Activated effector memory CD4-positive, alpha-beta T cell treated with anti-CD3 and anti-CD28 coated beads, Interleukin-2, amount 50 U/mL, for 16 hours (primary cell): ENCODE measurements at places on chromosomes 16 and 17.

GRCh38 chr16:1290063-1290501 is 19.4 kb upstream of the UBE2I start:
- no peak for DNase-seq

DNA sequence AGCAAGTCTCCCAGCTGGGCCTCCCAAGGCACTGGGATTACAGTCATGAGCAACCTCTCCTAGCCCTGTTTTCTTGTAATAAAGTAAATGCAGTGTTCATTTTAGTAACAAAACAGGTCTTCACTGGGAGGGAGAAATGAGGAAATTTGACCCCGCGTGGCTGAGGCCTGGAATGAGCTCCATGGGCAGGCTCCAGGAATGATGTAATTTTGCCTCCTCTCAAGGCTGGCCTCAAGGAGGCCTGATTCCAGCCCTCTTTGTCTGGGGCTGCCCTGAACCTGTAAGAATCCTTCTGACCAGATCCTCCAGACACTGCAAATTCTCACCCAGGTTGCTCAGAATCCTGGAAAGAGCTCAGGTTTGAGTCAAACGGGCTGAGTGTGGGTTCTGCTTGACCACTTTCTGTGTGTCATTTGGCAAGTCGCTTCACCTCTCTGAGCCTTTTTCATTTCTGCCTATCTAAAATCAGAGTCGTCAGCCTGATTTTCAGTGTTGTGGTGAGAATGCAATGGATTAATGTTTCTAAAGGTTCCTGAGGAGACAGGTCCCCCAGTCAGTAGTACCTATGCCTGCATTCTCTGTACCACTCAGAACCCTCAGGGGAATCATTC is 57.1 kb downstream of the RAB11FIP4 start:
- no peak for DNase-seq

GRCh38 chr16:88875703-88876234 is 9.3 kb upstream of the PABPN1L start:
- no peak for DNase-seq

GRCh38 chr17:60423865-60424264 is 1.6 kb downstream of the CHCT1 start:
- DNase-seq, result no peak

DNA sequence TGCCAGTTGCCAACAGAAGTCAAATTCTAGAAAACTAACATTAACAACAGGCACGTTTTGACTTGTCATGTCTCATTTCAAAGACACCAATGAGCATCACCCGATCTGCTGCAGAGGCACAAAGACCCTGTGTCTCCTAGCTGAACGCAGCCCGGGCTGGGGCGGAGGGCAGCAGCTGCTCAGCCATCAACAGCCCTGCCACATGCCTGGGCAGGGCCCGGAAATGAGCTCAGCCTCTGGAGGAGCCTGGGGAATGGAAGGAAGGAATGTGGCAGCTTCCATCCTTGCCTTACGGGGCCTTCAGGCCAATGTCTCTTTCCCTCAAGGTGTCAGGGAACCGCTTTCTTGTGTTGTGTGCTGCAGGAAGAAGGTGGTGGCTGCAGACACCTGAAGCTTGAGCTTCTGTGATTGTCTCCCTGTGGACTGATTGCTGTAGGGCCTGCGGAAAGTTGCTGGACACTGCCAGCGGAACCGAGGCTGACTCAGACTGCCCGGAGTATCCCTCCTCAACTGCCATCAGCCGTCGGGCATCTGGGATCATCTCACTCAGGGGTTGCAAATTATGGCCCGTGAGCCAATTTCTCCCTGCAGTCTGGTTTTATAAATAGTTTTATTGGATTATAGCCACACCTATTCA is 7.3 kb downstream of the CDH13 start:
- DNase-seq, result no peak

DNA sequence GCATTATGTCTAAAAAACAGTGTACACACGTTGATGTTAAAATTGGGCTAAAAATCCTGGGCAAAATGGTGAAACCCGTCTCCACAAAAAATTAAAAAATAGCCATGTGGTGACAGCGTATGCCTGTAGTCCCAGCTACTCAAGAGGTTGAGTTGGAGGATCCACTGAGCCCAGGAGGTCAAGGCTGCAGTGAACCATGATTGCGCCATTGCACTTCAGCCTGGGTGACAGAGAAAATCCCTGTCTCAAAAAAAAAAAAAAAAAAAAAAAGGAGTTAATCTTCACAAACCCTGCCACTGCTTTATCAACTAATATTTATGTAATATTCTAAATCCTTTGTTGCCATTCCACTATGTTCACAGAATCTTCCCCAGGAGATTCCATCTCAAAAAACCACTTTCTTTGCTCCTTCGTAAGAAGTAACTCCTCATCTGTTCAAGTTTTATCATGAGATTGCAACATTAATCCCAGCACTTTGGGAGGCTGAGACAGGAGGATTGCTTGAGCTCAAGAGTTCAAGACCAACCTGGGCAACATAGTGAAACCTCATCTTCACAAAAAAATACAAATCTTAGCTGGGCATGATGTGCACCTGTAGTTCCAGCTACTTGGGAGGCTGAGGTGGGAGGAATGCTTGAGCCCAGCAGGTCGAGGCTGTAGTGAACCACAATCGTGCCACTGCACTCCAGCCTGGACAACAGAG is 1.9 kb upstream of the C16orf87 start:
- no peak for DNase-seq

DNA sequence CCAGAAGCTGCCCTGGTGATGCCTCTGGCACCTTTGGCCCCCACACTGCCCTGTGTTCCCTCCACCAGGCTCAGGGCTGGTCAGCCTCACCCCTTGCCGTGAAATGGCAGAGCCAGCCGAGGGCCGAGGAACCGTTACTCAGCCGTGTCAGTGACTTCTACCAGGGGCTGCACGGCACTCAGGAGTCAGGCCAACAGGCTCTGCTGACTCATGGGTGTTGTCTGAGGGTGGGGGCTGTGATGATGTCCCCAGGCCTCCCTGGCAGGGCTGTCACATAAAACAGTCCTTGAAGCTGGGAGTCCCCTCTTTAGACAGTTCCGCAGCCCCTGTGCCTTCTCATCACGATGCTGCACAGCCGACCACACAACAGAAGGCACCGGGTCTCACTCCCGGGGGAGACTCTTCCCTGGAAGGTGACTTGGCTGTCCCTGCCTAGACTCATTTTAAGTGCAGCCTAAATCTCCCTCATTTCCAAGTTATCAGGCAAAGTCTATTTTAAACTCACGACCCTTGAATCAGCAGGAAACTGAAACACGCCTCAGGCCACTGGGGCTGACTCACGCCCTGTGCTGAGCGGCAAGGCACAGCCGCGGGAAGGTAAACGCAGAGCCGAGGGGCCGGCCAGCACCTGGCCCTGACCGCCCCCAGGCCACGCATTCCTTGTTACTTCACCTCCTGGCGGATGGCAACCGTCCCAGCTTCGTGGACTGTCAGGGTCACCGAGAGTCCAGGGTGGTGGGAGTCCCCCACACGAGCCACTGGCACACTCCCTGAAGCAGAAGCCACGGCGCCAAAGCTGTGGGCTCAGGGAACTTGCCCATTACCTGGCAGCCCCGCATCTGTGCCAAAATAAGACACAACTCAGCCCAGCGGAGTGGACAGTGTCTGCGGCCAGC is 102.6 kb downstream of the ZNF778 start:
- DNase-seq, result peak; percentile 82

GRCh38 chr16:2859686-2860265 is 1.8 kb upstream of the PRSS22 start:
- DNase-seq, result no peak

GRCh38 chr16:5885521-5885920 is 787.9 kb upstream of the EEF2KMT start:
- no peak for DNase-seq

GRCh38 chr17:36185416-36185815 is 9.0 kb upstream of the TBC1D3B start:
- no peak for DNase-seq

DNA sequence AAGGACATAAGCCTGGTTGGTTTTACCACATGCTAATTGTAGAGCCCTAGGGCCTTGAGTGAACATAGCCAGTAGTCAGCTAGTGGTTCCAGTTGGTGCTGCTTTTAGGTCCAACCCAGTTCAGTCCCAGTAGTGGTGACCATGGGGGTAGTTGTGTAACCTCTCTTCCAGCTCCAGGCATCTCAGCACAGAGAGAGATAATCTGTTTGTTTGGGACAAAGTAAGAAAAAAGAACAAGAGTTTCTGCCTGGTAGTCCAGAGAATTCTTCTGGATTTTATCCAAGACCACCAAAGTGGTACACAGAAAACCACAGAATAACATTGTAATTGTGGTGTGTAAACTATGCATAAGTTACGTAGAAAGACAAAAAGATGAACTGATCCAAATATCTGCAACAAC is 5.2 kb upstream of the CCL13 start:
- no peak for DNase-seq

DNA sequence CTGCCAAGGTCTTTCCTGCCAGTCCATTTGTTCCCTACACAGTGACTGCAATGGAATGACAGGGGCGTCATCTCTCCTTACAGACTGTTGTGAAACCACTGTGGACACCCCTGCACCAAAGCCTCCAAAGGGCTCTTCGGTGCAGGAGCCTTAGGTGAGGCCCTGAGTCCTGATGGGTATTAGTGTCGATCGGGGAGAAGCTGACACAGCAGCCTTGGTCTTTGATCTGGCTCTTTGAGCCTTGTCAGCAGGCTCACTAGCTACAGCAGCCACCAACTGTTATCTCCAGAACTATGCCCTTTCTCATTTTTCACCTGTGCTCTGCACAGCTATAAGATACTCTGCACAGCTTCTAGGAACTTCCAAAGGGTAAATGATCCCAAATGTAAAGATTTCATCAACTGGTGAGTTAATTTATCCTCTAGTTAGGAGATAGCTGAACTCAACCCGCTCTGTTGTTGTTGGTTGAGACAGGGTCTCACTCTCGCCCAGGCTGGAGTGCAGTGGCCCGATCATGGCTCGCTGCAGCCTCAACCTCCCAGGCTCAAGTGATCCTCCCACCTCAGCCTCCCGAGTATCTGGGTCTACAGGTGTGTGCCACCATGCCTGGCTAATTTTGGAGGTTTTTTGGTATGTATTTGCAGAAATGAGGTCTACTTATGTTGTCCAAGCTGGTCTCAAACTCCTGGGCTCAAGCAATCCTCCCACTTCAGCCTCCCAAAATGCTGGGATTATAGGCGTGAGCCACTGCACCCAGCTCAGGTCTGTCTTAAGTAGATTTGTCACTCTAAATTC is 19.7 kb downstream of the G6PC1 start:
- DNase-seq, result no peak

DNA sequence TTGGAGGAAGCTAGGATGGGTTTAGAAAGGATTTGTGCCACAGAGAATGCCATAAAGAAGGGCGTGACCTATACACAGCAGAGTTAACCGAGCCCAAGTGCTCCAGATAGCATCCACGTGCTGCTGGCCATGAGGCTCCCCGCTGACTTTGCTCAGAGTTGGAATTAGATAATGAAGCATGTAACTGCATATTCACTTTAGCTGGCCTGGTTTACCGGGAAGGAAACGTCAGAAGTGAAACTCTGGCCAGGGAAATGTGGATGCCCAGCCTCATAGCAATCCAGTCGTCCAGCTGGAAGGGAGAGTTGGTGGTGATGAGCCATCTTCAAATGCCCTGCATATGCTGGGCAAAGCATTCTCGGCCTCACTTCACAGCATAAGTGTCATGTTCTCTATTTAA is 6.1 kb downstream of the KRT35 start:
- no peak for DNase-seq

- no peak for DNase-seq
Observed at GRCh38 chr16:57935904-57936303, 35.0 kb downstream of the CNGB1 start.

GRCh38 chr17:53837131-53837530 is 14.4 kb downstream of the KIF2B start:
- no peak for DNase-seq

DNA sequence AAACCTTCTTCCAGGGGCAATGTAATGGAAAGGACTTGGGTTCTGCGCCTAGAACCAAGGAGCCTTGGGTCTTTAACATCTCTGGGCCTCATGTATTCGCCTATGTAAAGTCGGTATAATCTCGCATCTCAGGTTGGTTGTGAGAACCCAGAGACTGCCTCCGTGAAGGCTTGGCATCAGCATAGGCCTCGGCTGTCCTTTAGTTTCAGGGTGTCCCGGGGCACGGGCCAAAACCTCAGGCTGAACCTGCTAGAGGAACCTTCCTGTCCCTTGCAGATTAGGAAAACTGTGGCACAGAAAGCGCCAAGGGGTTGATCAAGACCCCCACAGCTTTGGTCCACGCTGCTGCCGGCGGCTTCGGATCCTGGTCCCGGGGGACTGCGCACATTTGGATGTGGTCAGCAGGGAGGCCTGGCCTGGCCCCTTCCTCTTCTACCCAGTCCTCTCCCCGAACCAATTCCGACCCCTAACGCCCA is 772 bp upstream of the PHAF1 start:
- DNase-seq, result no peak

- no peak for DNase-seq
Observed at GRCh38 chr17:14298947-14299279, 2.0 kb upstream of the HS3ST3B1 start.

GRCh38 chr17:60528828-60529227 is 2.8 kb upstream of the APPBP2 start:
- no peak for DNase-seq

- DNase-seq, result peak; percentile 65
Observed at GRCh38 chr17:10772425-10773380, 31.2 kb downstream of the TMEM238L start.

DNA sequence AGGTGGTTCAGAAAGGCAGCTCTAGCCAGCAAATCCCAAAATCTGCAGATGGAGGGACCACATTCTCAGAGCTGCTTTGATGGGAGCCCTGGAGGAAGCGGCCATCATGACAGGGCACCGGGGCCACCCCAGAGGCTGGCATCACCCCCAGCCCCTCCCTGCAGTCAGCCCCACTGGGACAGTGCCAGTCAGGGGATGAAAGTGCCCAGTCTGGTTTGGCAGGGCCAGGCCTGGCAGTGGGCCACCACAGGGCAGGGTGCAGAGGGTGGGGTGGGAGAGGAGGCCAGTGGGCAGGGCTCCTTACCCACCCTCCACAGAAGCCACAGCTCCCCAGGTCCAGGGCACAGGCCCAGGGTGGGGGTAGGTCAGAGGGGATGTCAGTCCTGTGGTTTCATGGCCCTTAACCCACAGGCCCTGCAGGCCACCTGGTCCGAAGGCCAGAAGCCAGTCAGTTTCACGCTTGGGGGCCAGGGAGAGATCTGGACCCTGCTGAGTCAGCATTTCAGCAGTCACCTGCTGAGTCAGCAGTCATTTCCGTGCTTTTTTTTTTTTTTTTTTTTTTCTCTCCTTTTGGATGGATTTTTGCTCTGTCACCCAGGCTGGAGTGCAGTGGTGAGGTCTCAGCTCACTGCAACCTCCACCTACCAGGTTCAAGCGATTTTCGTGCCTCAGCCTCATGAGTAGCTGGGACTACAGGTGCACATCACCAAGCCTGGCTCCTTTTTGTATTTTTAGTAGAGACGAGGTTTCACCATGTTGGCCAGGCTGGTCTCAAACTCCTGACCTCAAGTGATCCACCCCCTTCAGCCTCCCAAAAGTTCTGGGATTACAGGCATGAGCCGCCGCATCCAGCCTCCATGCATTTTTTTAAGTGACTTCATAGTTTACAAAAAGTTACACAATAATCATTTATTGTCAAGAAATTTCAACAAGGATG is 10.4 kb downstream of the SLC25A10 start:
- DNase-seq, result peak; percentile 60

- DNase-seq, result no peak
Observed at GRCh38 chr17:59018019-59018418, 88.7 kb downstream of the TRIM37 start.

GRCh38 chr16:72530434-72530833 is 358.5 kb upstream of the PMFBP1 start:
- no peak for DNase-seq
